Esophagus muscularis mucosa (tissue), 4 donors: ENCODE measurements at places on chromosomes 2 and 18.

GRCh38 chr2:176364273-176364977, 95.2 kb downstream of the MTX2 start:
- no peak for DNase-seq

- DNase-seq, result no peak
Measured at GRCh38 chr2:73256618-73256922, 22.5 kb downstream of the CCT7 start.

- no peak for DNase-seq
Measured at GRCh38 chr2:197548582-197548981, 32.7 kb downstream of the MOB4 start.

DNA sequence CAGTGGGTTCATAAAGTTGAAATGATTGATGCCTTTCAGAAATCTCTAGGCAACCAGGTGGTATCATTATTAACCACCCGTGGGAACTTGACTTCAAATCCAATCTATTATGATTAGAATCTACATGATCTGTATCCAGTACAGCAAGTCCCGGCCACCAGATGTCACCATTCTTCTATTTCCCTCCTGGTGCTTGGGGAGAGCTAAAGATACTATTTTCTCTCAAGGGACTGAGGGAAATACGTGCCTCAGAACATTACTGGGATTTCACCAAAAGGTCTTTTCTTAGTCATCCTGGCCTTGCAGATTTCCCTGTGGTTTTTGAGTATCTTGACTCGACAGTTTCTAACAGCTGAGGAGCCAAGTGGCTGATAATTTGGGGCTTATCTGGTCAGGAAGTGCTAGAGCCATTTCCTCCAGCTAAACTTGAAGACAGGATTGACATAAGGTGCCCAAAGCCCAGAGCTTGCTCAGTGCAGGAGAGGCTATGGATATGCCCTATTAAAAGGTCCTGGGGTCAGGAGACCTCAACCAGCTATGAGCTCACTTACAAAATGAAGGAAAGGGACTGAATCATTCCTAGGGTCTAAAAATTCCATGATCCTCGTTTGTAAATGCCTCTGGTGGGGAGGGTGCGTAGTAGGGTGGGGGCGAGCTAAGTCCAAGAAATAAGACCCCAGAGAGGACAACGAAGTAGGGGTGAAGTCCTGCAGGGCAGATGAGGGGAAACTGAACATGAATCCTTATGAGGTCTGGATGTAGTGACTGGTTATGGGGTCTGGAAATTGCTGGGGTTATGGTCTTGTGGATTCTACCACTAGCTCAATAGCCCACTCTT, 135.4 kb upstream of the MGAT5 start:
- peak; percentile 97 for DNase-seq

DNA sequence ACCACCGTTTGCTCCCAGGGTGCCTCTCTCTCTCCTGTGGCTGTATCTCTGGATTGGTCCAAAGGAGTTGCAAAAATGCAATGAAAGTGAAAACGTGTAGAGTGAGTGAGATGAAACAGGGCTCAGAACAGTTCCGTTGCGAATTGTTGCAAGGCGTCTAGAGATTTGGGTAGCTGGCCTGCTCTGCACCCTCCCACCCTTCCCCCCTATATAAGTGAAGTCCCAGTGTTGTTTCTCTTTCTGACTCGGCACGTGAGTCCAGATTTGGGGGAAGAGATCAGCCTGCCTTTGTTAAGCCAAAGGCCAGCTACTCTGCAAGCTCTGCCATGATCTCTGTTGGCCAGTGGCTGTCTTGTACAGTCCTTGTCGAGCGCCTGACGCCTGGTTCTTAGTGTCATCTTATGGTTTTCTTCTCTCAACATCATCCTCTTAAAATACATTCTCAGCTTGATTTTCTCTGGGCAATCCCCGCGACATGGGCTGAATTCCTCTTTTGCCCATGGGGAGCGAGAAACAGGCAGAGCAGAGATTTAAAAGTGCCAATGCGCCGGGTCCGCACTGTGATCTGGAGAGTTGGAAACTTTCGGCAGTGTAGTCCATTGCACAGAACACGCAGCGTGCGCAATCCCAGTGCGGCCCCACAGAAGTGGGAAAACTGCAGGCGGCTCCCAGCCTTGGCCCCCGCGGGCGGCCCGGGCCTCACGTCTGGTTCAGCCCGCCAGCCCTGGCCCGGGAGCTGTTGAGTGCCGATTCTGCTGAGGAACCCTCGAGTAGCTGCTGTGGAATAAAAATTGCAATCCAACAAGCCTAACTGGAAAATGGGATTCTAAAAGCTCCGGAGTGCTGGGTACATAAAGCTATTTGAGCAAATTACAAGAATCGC, 9.3 kb downstream of the MEIS1 start:
- no peak for DNase-seq

GRCh38 chr2:230434677-230435324, 18.8 kb downstream of the SP100 start:
- no peak for DNase-seq

- DNase-seq, result no peak
Measured at GRCh38 chr2:15181092-15181745, 379.9 kb downstream of the NBAS start.

- peak; percentile 78 for DNase-seq
Measured at GRCh38 chr2:118665784-118666529, 181.5 kb downstream of the EN1 start.

DNA sequence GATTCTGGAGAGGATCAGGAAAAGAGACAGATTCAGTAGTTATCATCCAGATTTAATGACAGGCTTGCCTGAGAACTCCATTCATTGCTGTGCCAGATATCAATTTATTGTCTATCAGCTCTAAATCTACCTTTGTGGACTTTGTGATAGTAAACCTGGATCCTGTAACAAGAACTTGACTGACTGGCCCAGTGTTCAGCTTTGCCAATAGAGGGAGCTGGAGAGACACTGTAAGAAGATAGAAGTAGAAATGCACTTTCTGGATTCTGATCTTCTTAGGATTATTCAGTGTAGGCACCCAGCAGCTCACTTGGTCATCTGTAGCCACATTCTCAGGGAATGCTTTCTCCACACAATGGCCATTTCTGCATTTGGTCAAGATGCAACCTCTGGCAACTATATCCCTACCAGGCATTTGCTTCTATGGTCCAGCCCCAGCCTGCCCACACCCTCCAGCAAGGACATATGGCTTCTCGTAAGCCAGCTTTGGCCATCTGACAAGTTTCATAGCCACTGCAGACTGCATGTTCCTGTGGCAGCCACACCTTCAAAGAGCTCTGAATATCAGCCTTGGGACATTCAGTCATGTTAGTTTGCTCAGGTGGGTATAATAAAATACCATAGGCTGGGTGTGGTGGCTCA, 6.1 kb upstream of the SERPINB8 start:
- no peak for DNase-seq

GRCh38 chr2:1641523-1641922, 102.8 kb downstream of the PXDN start:
- DNase-seq, result no peak

GRCh38 chr18:9700261-9700796, 7.8 kb upstream of the RAB31 start:
- DNase-seq, result no peak

GRCh38 chr2:177595126-177595845, 202.7 kb downstream of the AGPS start:
- DNase-seq, result no peak

GRCh38 chr2:134910763-134911399, 7.7 kb upstream of the CCNT2 start:
- no peak for DNase-seq

GRCh38 chr2:151302879-151303278, 13.4 kb upstream of the NMI start:
- DNase-seq, result no peak
